Activated T-helper 2 cell treated with anti-CD3 and anti-CD28 coated beads, Interferon-gamma antibody, Interleukin-2, Interleukin-4, amounts not matched to agents 10 μg/mL and 5 μg/mL and 100 μg/mL, durations not matched to agents 14 hours and 24 hours and 36 hours (primary cell): ENCODE measurements at places on chromosomes 2 and 18. TPM values are rescaled to one million over a fixed set of nuclear protein-coding genes. Genes with fewer than 3 reads are reported as not detected.

GRCh38 chr2:120452945-120453634 is 107.2 kb downstream of the INHBB start:
- DNase-seq, result no peak

DSG1 gene
- total RNA-seq, result not detected in 2 replicates

CDCA7 gene
- total RNA-seq, result 128 and 129 TPM in 2 replicates

GRCh38 chr18:59549503-59550173 is 147.6 kb downstream of the CCBE1 start:
- no peak for DNase-seq

CGREF1 gene
- 8.1 and 9.0 TPM in 2 replicates for total RNA-seq

GRCh38 chr2:188865681-188866080 is 108.5 kb upstream of the COL3A1 start:
- DNase-seq, result no peak

CD226 gene
- total RNA-seq, result 81.5 and 85.3 TPM in 2 replicates

- DNase-seq, result no peak
Measured at GRCh38 chr2:149333636-149334035, 3.2 kb downstream of the LYPD6 start.

- no peak for DNase-seq
Measured at GRCh38 chr2:236998758-236999157, 86.9 kb upstream of the COPS8 start.

- no peak for DNase-seq
Measured at GRCh38 chr2:9558948-9559381, 3.3 kb upstream of the ADAM17 start.

- DNase-seq, result no peak
Measured at GRCh38 chr2:198232281-198232680, 427.9 kb downstream of the PLCL1 start.

DNA sequence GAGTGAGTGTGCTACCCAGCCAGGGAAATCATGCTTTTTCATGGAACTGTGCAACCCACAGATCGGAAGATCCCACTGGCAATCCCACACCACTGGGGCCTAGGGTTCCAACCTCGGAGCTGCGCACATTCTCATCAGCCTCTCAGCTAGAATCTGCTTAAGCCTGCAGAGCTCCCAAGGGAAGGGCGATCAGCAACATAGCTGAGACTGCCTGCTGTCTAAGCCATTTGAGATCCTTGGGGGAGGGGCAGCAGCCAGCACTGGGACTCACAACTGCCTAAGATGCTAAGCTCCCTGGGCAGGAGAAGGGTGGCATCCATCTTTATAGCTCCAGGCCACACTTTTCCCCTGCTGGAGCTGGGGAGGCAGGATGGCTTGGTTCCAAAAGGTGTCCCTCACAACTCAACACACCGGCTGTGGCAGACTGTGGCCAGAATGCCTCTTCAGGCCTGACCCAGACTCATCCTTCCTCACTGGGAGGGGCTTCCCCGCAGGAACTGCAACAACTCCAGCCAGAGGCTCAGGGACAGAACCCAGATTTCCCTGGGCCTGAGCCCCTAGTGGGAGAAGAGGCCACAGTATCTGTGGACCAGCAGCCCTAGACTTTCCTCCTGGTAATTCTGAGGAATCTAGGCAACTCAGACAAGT is 1133.3 kb upstream of the PIK3C3 start:
- no peak for DNase-seq

- DNase-seq, result no peak
Measured at GRCh38 chr2:118292991-118293390, 204.7 kb downstream of the INSIG2 start.
